ENCODE measurements at places on chromosomes 1 and 21. TPM values are rescaled to one million over a fixed set of nuclear protein-coding genes. Genes with fewer than 3 reads are reported as not detected.

KIAA1614 gene
- total RNA-seq: 4.9 TPM

ASPM gene
- 6.1 TPM for total RNA-seq

ADCY10 gene
- total RNA-seq: under 0.01 TPM

TENT5C gene
- total RNA-seq: 0.54 TPM

CLIC4 gene
- total RNA-seq: 383 TPM

AGO1 gene
- total RNA-seq: 16.2 TPM
